Mesenchymal stem cell (in vitro differentiated cells and primary cell): ENCODE measurements at places on chromosomes 16 and 17.

GRCh38 chr16:8694795-8695728, 20.6 kb downstream of the ABAT start:
- DNase-seq: no peak

- no peak for DNase-seq
These were observed 99.1 kb upstream of the RBBP6 start for GRCh38 chr16:24440306-24440705.

DNA sequence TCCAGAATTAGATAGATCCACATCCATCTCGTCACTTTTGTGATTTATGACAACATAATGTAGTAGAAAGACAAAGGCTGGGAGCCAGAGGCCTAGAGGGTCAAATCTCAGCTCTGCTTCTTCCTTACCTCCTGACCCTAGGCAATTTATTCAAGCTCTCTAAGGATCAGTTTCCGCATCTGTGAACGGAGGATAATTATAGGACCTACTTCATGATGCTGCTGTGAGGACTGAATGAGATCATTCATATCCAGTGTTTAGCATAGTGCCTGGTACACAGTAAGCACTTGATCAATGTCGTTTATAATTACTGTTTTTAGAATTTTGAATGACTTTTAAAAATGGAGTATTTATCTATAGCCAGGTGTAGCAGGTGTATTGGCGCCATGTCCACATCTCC, 128.4 kb downstream of the SHISA9 start:
- DNase-seq: no peak

GRCh38 chr16:85862476-85863383, 36.2 kb upstream of the IRF8 start:
- DNase-seq: no peak

- no peak for DNase-seq
These were observed 18.4 kb upstream of the PDK2 start for GRCh38 chr17:50076591-50077235.

- DNase-seq: peak; percentile 86
These were observed 167.5 kb downstream of the RAB11FIP4 start for GRCh38 chr17:31558748-31559583.

- DNase-seq: peak; percentile 20
These were observed 42.3 kb downstream of the HNF1B start for GRCh38 chr17:37702598-37702997.

GRCh38 chr17:48593126-48593829, at the start of gene HOXB5:
Gene HOXB5, minus strand, starts transcription at chr17:48593779. Its CDS starts 97 bp downstream, at chr17:48593682.
- DNase-seq: no peak

- peak; percentile 47 for DNase-seq
These were observed 20.8 kb downstream of the ABCC1 start for GRCh38 chr16:15970202-15970601.

- DNase-seq: no peak
These were observed 13.8 kb downstream of the MLYCD start for GRCh38 chr16:83912519-83913244.

- no peak for DNase-seq
These were observed 3.3 kb downstream of the RARA start for GRCh38 chr17:40312131-40312731.

DNA sequence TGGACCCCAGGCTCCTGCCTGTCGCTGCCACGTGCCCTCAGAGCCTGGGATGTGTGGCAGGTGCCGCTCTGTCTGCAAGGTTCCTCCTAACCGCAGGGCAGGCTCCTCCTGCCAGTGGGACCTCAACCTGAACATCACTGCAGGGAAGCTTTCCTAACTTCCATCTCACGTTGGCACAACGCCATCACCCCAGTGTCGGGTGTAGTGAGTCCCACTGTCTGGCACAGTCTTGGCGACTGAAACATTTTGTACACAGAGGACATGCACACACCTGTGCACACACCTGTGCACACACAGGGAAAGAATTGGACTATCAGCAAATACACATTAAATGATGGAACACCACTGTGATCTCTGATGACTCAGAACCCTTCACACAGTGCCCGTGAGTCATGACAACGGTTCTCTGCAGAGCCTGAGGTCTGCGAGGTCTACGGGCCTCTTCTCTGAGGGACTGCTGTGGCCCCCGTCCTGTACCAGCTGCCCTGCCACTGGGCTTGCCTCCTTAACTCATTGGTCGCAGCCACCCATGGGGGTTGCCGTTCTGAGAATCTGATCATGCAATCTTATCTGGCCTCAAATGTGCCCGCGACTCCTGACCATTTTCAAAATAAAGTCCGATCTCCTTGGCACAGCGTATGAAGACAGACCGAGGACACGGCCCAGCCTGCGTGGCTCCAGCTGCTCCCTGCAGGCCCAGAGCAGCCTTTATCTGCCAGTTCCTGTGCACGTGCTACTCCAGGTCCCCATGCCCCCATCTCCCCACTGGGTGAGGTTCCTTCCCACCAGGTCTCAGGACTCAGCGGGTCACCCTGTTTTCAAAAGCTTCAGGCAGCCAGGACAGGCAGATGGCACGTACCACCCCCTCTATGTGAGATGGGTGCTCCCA, 7.6 kb downstream of the CCDC57 start:
- DNase-seq: peak; percentile 84

- no peak for DNase-seq
These were observed 39.7 kb upstream of the GHDC start for GRCh38 chr17:42233994-42234393.

GRCh38 chr17:32502710-32503109, 15.9 kb downstream of the CDK5R1 start:
- no peak for DNase-seq

- DNase-seq: no peak
These were observed 404.8 kb downstream of the CDH13 start for GRCh38 chr16:83031524-83031923.

GRCh38 chr16:1895949-1896675, 22.1 kb downstream of the HS3ST6 start:
- no peak for DNase-seq
